Left lobe of liver (tissue), 2 donors: ENCODE measurements at places on chromosomes 7 and 10. TPM values are rescaled to one million over a fixed set of nuclear protein-coding genes. Genes with fewer than 3 reads are reported as not detected.
A peak's percentile ranks its signal among the peaks of the same experiment; 100 is the strongest.

DNA sequence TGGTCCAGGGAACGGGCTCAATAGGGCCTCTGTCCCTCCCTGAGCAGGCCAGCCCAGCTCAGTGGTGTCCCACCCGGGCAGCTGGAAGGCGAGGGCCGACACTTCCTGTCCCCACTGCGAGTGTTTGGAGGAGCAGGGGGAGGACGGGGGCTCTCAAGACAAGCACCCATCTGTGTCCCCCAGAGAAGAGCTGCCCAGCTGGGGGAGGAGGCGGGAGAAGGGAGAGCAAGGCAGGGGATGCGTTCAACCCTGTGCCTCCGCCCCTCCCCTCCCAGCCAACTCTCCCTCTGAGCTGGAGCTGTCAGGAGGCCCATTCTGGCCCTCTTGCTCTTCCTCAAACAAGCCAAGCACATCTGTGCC is 35.7 kb downstream of the ZCCHC24 start:
- no peak for DNase-seq

GRCh38 chr7:130884437-130885417 is 150.7 kb upstream of the KLF14 start:
- DNase-seq, result peak; percentile 65

GRCh38 chr10:26503911-26504310 is 65.8 kb downstream of the APBB1IP start:
- DNase-seq, result no peak

COPG2 gene
- total RNA-seq, result 5.4 TPM

- DNase-seq, result no peak
Measured at GRCh38 chr7:116258734-116259133, 48.4 kb downstream of the TES start.

DNA sequence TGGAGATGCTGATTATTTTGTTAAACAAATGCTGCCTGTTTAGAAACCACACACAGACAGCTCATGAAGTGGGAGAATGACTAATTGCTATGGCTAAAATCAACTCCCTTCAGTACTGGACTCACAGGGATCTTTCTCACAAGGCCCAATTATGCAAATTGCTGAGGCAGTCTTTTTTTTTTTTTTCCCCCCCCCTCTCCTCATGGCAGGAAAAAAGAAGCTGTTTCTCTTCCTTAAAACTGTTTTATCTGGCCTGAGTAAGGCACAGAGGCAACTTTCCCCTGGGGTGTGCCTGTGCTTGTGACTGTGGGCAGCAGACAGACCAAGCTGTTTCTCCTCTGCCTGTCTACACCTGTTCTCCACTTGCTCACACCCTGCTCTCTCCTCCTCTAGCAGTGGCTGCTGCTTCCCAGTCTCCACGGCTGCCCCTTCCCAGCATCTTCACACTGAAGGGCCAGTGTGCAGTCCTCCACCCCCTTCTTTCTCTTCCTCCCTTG is 65.4 kb upstream of the STEAP1B start:
- DNase-seq, result no peak

NPSR1 gene
- not detected for total RNA-seq

EBLN1 gene
- not detected for total RNA-seq

- DNase-seq, result no peak
Measured at GRCh38 chr10:60675236-60675635, 103.0 kb upstream of the CDK1 start.

DNA sequence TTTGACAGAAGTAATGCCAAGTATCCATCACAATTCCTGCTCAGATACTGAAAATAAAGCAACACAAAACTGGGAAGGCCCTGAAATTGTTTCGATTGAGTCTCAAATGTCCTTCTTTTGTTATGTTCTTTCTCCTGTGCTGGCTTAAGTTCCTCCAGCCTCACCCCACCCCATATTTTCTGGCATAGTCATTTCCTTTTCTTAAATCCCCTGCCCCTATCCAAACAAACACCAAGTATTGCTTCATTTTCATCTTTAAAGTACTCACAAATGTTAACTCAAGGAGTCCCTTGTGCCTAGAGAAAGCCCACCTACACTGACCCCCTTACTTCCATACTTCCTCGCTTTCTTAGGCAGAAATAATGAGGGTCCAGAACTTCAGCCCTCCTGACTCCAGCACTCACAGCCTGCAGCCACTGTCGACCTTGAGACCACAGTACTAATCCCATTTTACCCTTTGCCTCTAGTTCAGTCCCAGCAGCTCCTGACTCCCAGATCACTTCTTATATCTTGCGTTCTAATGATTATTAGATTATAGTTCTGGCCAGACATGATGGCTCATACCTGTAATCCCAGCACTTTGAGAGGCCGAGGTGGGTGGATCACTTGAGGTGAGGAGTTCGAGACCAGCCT is 73.2 kb upstream of the ST8SIA6 start:
- no peak for DNase-seq
